ENCODE measurements at places on chromosomes 13 and 19.

DNA sequence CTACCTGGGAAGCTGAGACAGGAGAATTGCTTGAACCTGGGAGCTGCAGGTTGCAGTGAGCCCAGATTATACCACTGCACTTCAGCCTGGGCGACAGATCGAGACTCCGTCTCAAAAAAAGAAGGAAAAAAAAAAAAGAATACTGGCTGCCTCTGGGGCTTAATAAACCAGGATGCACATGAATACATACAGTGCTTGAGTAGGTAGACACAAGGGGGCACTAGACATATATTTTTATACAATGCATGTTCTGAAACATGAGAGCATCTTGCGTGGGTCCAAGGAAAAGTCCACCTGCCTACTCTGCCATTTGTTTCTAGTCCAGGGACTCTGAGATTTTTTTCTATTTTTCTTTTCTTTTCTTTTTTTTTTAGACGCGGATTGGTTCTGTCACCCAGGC, 31.2 kb downstream of the KEAP1 start:
- no peak for DNase-seq

DNA sequence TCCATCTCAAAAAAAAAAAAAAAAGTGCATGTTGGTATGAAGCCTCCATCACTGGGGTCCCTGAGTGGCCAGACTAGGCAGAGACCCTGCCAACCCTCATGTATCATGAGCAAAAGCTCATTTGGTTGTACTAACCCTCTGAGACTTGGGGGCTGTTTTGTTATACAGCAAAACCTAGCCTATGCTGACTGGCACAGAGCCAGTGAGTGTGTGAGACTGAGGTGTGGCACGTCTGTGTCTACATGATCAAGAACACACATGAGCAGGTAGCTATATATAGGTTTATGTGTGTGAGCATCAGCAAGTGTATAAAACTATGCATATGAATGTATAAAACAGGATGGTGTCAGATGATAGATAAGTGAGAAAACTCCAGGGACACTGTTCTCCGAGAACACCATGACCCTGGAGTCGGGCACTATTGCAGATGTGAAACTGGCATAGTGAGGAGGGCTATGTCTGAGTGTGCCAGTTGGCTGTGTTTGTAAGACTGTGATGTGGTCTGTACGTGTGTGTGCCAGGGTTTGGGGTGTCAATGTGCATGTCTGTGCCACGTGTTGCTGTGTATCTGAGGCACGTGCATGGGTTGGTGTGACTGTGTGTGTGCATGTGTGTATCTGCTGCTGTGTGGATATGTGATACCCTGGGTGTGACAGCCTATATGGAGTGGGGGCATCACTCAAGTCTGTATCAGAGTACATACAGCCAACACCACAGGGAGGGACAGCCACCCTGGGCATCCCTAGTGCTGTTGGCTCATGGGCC, 44.5 kb downstream of the OLFM2 start:
- DNase-seq, result no peak

GRCh38 chr13:38166116-38166515, 183.5 kb upstream of the UFM1 start:
- DNase-seq, result no peak

DNA sequence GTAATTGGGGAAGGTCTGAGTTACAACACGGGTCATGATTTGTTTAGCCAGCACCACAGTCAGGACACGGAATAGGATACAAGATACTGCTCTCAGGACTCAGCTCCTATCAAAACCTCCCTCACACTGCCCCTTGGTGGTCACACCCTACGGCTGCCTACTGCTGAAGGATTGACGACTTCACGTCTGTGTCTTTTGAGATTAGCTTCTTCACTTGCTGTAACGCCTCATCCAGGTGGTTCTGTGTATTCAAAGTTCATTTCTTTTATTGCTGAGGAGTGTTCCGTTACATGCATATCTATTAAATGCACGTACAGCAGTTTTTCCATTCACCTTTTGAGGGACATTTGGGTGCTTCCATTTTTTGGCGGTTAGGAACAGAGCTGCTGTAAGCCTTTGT, 46.3 kb downstream of the URI1 start:
- DNase-seq, result no peak

- no peak for DNase-seq
Measured at GRCh38 chr13:94419925-94420305, 59.6 kb downstream of the DCT start.

DNA sequence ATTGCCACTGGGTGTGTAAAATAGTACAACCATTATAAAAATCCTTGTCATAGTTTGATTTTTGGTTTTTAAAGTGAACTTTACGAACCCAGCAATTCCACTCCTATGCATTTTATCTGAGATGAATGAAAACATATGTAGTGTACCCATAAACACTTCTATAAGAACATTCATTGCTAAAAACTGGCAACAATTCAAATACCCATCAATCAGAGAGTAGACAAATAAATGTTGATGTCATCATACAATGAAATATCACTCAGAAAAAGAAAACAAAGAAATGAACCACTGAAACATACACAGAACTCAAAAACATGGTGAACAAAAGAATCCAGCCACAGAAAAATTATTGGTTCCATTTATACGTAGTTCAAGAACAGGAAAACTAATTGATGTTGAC, 202.3 kb downstream of the ABCC4 start:
- no peak for DNase-seq

DNA sequence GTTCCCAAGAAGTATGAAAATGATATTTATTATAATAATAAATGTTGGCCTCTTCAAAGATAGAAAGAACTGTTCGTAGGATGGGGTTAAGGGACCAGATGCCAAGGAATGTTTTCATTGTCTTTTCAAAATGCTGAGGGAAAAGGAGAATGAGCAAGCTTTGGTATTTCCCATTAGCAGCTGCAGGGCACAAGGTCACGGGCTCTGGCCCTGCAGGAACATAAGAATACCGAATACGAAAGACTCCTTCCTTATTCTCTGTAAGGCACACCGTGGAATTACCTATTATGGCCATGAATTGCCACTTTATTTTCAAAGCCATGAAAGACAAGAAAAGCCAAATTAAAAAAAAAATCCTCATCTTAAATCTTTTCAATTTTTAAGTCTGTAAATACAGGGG, 49.6 kb upstream of the OLFM4 start:
- DNase-seq, result no peak

DNA sequence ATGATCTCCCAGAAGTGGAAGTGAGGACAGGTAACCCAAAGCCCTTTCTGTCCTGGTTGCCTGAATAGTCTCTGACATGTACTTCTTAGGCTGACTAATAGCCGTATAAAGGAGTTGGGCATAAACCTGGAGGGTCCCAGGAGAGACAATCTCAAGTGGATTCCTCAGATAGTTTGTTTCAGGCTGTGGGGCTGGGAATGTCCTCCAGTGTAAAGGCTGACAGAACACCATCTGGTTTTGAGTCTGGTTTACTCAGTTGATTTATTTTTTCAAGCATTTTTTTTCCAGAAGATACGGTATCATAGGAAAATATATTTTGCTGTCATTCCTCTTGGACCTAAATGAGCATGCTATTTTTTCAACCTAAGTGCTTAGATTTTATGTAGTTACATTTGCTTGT, 15.2 kb downstream of the HTR2A start:
- DNase-seq, result no peak

- DNase-seq, result no peak
Measured at GRCh38 chr19:49981603-49982593, 20.9 kb upstream of the SIGLEC11 start.

GRCh38 chr19:34454091-34454490, 25.9 kb downstream of the UBA2 start:
- DNase-seq, result no peak

- DNase-seq, result no peak
Measured at GRCh38 chr13:108959234-108959633, 329.8 kb downstream of the MYO16 start.

- DNase-seq, result peak; percentile 70
Measured at GRCh38 chr19:511101-511851, 4.0 kb downstream of the TPGS1 start.

- DNase-seq, result no peak
Measured at GRCh38 chr13:106630650-106631049, 62.7 kb upstream of the ARGLU1 start.

DNA sequence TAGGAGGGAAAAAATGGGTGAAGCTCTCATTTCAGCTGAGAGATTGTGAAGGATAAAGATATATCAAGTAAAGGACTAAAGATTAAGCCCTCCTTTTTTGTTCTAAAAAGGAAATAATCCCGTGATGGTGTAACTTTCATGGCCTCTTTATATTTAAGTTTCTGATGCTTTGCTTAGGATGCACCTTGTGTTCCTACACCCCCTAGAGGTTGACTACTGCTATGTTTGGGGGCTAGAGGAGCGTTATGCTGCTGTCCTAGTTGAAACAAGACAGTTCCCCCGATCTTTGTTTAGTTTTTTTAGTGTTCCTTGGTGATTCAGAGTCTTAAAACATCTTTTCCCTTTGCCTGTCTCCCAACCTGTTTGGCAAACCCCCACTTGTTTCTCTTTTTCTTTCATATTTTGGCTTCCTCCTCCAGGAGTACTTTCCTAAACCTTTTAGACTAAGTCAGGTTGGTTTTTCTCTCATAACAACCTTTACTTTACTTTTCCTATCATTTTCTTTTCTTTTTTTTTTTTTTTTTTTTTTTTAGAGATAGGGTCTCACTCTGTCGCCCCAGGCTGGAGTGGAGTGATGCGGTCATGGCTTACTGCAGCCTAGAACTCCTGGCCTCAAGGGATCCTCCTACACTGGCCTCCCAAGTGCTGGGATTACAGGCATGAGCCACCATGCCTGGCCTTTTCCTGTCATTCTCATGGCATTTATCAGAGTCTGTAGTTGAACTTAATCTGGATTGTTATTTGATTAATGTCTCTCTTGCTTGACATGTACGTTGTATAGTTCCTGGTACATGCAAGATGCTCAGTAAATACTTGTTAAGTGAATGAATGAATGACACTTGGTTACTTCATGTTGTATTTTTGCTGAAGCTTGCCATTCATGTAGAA, 2.8 kb downstream of the UBA2 start:
- peak; percentile 9 for DNase-seq

Data from activated T-cell treated with anti-CD3 and anti-CD28 coated beads for 4 hours (primary cell).